ENCODE measurements at places on chromosomes 1 and 21.

GRCh38 chr1:214764502-214764901 lies 161.5 kb downstream of the CENPF start:
- no peak for DNase-seq

- no peak for DNase-seq
Observed at GRCh38 chr1:154157520-154158306, 2.8 kb upstream of the NUP210L start.

GRCh38 chr21:42189860-42190485 lies 29.0 kb upstream of the ABCG1 start:
- no peak for DNase-seq

- no peak for DNase-seq
Observed at GRCh38 chr1:110719908-110720307, 45.2 kb upstream of the KCNA3 start.

DNA sequence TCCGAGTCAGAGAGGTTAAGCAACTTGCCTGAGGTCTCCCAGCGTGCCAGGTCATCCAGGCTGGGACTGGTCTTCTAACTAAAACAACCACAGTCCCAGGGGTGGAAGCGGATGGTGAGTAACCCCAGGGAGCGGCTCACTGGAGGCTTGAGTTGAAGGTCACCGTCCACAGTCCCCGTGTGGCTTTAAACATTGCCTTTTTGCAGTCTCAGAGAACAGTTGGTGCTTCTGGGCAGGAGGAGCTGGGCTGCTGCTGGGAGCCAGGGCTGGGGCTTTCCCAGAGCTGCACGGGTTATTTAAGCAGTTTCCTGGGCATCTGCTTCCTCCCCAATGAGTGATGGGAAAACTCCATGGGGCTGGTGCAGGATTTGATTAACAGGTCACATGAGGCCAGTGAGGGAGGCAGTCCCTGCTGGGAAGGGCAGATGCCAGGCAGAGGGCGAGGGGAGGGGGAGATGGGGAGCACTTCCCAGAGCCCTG lies 12.3 kb downstream of the ARHGEF10L start:
- DNase-seq = no peak

DNA sequence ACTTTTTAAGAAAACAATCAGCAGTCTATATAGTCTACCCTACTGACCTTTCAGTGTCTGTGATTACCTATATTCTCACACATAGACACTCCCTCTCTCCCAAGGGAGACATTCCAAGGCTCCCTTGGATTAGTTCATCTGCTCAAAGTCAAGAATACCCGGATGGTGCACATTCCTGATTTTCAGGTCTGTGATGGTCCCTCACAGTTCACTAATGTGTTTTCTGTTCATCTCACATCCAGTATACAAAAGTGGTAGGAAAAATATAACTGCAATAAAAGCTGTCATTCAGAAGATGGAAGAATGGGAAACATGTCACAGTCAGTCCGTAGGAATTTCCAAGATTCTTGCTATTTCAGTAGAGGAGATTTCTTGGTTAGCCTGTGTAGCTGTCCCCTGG lies 224.1 kb upstream of the CACYBP start:
- DNase-seq = no peak

- DNase-seq = no peak
Observed at GRCh38 chr21:14554948-14555347, 8.8 kb upstream of the SAMSN1 start.

DNA sequence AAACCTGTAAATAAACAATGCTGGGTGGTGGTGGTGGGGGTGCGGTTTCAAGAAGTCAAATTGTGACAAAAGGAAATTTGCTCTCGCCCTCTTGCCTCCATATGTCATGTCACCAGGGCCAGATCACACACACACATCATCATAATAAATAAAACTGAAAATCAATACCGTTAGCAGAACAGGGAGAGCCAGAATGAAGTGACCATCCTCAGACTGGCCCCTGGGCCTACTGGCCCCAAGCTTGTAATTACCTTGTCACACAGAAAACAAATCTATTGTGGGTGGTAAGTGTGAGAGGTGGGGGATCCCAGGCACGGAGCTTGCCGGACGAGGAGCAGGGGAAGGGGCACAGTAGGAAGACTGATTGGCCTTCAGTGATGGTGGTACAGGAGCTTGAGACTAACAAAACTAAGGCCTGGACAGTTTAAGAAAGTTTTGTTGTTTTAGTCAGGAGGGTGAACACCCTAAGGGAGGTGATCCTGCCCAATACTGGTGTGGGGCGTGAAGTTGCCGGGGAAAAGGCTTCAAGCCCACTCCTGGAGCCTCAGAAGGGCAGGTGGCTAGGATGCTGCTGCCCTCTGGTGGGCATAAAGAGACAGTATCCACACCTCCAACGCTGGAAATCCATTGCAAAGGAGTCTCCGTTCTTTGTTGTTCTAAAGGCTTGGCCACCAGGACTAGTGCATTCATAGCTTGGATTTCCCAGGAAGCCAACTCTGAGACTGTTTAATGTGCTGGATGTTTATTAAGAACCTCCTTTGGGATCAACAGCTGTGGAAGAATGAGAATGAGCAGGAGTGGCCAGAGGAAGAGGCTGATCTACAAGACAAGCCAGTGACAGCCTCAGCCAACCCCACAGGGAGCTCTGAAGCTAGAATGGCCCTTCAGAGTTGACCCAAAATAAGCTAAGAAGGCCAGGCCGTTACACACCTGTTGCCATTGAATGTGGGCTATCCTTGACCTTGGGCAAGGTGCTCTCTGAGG lies 8.1 kb upstream of the C1orf216 start:
- DNase-seq = peak; percentile 61

- no peak for DNase-seq
Observed at GRCh38 chr1:100077531-100077930, 55.2 kb downstream of the SASS6 start.

- DNase-seq = no peak
Observed at GRCh38 chr1:116804736-116805135, 50.5 kb downstream of the CD2 start.

- DNase-seq = no peak
Observed at GRCh38 chr1:220184506-220184905, 87.7 kb downstream of the RAB3GAP2 start.

DNA sequence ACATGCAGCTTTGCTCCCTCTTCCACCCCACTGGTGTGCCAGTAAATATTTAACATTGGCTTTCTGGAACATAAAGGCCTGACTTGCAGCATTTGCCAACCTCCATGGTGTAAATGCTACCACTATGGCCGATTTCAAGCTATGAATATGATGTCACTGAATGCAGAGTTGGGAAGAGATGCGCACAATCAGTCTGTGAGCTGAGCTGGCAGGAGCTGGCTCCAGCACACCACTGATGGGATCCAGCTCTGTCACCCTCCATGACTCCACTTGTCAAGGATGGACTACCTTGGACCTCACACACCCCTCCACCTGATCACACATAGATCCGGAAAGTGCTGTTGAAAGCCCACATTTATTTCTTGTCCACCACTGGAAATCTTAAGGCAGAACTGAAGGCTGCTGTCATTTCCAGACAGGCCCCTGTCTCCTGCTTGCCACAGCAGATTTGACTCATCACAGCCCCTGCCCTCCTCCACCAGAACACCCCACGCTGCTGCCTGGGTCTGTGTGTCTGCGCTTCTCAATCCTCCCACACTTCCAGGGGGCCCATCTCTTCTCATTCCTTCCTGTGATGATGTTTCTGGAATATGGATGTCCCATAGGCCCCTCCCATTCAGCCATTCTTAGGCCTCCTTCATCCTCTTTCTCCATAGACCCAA lies 82.2 kb upstream of the BCAR3 start:
- DNase-seq = no peak

- peak; percentile 26 for DNase-seq
Observed at GRCh38 chr1:68819190-68819829, 322.4 kb upstream of the DEPDC1 start.

DNA sequence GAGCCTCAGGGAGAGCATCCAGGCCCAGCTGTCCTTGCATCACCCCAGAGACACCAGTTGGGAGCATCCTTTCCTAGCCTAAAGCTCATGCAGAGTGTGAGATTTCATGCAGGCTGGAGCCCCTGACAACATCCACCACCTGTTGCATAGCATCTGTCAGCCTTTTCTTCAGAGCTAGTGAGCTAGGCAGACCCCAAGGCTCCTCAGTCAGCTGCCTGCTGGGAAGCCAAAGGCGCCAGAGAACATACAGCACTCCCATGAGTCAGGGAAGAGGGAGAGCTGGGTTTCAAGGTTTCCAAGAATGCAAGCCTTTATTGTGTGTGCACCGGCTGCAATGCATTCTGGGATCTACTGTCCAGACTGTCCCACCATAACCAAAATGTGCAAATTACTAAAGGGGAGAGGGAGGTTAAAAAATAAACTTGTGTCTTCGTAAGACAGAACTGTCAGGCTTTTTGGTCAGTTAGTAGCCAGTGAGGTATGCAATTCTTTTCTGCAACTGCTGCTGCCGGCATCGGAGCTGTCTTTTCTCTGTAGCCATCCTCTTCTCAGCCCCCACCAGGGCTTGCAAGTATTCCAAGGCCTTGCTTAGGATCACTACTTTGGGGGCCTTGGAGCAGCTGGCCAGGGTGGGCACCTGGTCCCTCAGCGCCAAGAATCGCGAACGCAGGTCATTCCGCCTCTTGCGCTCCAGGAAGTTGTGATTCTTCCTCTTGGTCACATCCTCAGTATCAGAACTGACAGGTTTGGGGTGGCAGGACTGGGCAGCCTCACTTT lies 4.6 kb downstream of the MYCL start:
- no peak for DNase-seq

DNA sequence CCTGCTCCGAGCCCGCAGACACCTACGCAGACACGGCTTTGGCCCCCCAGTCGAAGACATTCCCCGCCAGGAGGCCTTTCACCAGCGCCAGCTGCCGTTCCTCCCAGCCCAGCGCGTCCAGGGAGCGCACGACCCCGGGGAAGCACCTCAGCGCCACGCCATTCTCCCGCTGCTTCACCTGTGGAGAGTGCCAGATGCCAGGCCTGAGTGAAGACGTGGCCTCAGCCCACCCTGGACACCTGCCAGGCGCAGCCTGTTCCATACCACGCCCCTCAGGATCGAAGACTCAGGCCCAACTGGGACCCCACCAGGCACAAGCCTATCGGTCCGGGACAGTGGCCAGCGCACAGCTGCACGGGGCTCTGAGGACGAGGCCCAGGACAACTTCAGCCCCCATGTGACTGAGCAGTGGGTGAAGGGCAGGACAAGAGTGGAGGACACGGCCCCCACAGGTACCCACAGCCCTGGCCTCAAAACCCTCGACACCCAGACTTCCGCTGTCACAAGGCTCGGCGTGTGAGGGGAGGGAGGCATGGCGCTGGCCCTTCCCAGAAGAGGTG lies 13.5 kb downstream of the PANK4 start:
- DNase-seq = no peak

DNA sequence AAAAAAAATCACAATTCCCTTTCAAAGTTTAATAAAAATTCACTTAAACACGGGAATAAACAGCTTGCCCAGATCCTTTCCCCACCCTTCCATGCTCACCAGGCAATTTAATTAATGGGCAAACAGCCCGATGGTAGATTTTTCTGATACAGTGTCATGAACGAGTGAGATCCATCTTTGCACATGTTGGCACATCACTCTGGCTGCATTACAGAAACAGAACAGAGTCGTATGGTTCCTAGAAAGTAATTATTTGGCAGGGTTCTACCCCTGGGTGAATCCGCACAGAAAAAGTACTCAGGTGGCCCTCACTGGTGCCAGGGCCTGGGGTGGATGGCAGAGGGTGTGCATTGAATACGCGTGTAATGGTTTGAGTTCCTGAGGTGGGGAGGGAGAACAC lies 24.6 kb upstream of the OVAAL start:
- peak; percentile 20 for DNase-seq

DNA sequence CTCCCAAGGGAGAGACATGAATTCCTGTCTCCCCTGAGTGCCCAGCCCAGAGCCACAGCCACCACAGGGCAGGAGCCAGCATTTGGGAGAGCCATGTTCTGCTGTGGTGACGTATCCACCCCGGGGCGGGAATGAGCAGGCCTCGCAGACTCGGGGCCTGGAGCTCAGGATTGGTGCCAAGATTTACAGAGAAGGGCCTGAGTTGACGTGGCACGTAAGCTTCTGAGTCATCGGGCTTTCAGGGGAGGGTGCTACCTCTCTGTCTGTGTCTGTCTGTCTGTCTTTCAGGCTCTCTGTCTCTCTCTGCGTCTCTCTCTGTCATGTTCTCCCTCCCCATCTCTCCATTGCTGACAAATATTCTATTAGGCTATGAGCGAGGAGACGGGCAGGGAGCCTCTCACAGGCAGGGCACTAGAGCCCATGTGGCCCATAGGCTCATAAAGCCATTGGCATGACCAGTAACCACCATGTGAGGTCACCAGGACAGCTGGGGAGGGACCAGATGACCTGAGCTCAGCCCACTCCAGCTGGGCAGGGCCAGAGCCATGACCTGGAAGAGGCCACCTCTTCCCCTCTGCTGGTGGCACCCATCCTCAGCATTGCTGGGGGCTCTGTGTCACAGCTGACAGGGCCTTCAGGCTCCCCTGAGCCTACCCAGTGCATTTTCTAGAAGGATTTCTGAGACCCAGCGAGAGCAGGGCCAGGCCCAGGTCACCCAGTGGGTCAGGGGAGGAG lies 300.0 kb upstream of the VAMP3 start:
- DNase-seq = no peak

DNA sequence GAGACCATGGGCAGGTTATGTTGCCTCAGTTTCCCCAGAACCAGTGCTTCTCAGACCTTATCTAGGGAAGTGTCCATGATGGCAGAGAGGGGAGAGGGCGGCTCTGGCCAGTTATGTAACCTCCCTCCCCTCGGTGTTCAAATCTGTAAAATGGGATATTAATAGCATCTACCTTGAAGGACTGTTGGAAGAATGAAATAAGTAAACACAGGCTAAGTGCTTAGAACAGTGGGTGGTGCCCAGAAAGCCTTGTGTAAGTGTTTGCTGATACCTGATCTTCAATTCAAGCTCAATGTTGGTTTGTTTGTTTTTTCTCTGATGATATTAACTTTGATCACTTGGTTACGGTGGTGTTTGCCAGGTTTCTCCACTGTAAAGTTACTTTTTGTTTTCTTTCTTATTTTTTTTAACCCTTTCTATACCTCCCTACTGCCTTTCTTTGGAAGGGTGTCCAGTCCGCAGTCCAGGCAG lies 34.9 kb downstream of the EPHA2 start:
- peak; percentile 64 for DNase-seq

- peak; percentile 89 for DNase-seq
Observed at GRCh38 chr1:60924964-60925798, 157.2 kb upstream of the NFIA start.

GRCh38 chr1:3590951-3591865 lies 20.1 kb downstream of the MEGF6 start:
- DNase-seq = no peak

DNA sequence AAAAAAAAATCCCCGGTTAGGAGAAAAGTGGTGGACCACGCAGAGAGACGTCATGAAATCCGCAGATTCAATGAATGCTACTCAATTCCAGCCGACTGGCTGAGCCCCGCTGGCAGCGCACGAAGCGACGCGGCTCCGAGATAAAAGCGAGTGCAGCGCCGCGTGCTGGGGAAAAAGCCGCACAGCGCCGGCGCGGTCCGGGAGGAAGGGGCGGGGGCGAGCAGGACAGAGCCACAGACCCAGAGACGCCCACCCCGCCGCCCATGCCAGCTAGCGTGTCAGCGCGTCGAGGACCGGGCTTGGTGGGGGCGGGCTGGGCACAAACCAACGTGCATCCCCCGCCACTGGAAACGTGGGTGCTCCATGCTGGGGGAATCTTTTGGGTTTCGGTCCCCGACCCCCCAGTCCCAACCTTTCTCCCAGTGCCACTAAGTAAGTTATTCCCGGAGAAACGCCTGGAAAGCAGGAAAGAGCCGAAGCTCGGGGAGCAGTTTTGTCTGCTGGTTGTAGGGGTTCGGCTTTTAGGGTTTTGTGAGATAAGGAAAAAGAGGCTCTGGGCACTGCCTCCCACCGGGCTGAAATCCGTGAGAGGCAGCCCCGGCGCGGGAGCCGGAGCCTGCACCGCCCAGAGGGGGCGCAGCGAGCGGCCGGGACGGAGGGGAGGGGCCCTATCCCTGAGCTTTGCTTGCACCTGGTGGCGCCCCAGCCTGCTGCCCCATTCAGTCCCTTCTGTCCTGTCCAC lies at the start of gene KCNJ6:
Gene KCNJ6, minus strand, starts transcription at position 148 of the 742 bp plus-strand sequence. CDS start 75,775 bp downstream, outside the sequence.
- DNase-seq = peak; percentile 82

All from NCI-H1105 treated with DMSO at 0.1 percent for 48 hours (cell line).